Foreskin keratinocyte (primary cell): ENCODE measurements at places on chromosomes 13 and 19. TPM values are rescaled to one million over a fixed set of nuclear protein-coding genes. Genes with fewer than 3 reads are reported as not detected.

The CLEC4G gene
- not detected in 2 replicates for total RNA-seq

The CYP2F1 gene
- total RNA-seq, result not detected in 2 replicates

DNA sequence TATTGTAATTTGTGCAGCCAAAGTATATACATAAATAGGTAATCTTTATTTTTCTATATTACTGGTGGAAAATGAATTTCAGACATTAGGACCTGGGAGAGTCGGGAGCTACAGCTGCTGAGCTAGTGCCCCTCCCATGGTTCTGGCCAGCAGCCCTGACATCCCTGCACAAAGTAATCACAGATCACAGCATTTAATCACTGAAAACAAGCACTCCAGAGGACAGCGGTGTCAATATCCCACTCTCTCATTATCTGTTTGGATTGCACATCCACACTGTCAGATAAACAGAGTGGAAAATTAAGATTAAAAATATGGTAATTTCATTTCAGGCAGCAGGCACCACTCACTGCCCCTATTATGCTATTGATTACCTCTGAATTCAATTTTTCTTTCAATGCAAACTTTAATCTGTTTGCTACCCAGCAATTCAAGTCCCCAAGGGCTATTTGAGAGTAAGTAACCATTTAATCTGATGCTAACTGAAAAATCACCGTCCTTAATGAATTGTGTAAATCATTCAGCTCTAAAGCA, 254.1 kb upstream of the SOX21 start:
- no peak for DNase-seq

DNA sequence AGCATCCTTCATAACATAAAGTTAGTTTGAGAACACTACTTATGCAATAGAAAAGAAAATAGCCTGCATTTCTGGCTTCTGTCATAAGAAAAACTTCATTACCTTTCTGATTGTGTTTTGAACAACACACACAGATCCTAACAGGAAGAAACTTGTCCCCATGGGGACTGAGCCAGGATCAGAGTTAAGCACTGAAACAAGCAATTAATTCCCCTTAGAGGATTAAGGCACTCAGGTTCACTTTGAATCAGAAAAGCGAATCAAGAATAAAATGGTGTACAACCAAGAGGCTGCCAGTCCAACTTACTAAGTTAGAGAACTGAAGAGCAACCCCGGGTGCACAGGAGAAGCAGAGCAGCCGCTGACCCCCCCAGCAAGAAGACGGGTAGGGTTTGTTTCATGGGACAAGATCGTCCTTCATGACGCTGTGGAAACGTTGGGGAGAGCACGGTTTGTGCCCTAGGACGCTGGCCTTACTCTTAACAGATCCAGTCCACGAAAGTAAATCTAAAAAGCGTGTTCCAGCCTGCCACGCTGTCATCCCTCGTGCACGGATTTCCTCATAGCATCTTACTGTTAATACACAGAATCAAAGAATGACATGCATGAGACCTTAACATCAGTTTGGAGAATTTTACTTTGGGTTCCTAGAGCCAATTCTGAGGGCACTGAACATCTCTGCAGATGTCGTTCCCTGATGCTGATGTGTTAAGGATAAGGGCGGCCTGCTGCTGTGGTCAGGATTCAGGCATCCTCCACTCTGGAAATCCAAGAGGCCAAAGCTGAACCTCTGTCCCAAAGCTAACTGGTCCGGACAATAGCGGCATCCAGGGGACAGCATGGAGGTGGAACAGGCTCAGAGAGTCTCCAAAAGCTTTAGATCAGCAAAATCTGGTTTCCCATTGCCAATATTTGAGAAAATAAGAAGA, 46.4 kb downstream of the GGACT start:
- DNase-seq, result peak; percentile 43

DNA sequence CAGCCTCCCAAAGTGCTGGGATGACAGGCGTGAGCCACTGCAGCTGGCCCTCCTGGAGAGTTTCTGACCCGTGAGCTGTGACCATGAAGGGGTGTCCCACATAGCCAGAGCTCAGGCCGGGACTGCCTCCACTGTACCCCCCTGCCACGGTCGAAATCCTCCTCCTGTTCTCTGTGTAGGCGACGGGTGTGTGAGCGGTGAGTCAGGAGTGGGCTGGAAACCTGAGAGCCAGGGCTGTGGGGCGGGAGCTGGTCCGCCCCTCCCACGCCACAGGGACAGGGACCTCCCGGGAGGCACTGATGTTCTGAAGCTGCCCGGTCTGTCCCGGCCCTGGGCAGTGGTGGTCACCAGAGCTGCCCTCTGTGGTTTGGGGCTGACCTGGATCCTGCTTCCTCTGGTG, 3.9 kb downstream of the WDR18 start:
- DNase-seq, result no peak

GRCh38 chr19:51272183-51272810, 21.4 kb downstream of the SIGLECL1 start:
- DNase-seq, result no peak

GRCh38 chr13:108700422-108701170, 71.2 kb downstream of the MYO16 start:
- DNase-seq, result peak; percentile 25

The ERCC2 gene
- 32.1 and 36.9 TPM in 2 replicates for total RNA-seq

- peak; percentile 74 for DNase-seq
Measured at GRCh38 chr19:55071129-55071502, 4.6 kb upstream of the EPS8L1 start.

The C19orf85 gene
- not detected in 2 replicates for total RNA-seq

- DNase-seq, result peak; percentile 40
Measured at GRCh38 chr19:42295831-42296525, 6.0 kb upstream of the PRR19 start.

DNA sequence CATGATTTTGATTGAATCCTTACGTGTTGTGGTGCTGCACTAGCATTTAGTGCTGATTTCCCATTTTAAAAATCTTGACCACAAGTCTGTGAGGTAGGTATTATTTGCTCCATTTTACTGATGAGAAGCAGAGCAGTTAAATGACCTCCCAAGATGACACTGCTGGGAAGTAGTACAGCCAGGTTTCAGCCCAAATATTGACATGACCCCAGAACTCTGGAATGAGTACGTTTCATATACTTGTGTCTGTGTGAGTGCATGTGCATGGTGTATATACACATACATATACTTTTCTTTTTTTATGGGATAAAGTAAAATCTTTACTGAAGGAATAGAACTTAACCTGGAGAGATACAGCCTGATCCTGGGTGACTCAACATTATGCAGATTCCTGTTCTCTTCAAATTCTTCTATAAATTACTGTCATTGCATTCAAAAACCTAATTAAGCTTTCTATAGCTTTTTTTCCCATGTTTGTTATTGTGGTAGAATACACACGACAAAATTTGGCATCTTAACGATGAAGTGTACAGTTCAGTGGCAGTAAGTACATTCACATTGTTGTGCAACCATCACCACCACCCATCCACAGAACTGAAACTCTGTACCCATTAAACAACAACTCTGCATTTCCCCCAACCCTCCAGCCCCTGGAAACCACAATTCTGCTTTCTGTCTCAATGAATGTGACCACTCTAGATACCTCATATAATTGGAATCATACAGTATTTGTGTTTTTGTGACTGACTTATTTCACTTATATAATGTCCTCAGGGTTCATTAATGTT, 311.9 kb downstream of the MTUS2 start:
- no peak for DNase-seq

- DNase-seq, result peak; percentile 98
Measured at GRCh38 chr13:79485014-79485811, 4.3 kb downstream of the NDFIP2 start.

DNA sequence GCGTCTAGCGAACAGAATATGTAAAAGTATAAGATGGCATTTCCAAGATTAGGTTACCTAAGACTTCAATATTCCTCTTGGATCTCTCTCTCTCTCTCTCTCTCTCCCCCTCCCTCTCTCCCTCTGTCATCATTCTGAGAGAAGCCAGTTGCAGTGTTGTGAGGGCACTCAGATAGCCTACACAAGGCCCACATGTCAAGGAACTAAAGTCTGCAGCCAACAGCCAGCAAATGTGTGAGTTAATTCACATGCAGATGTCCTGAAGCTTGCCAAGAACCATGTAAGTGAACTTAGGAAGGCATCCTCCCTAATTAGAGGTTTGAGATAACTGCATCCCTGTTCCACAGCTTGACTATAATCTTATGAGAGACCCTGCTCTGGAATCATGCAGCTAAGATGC, 822.9 kb upstream of the PRR20A start:
- no peak for DNase-seq

DNA sequence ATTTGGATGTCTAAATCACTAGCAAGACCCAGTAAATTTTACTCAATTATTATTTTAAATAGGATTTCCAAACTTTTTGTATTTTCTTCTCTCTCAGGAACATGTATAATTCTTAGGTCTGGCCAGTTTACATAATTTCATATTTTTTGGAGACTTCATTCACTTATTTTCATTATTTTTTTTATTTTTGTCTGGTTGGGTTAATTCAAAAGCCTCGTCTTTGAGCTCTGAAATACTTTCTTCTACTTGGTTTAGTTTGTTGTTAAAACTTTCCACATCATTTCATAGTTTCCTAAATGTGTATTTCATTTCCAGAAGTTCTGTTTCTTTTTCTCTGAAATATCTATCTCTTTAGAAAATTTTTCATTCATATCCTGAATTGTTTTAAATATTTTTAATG, 322.9 kb upstream of the SPRY2 start:
- no peak for DNase-seq

DNA sequence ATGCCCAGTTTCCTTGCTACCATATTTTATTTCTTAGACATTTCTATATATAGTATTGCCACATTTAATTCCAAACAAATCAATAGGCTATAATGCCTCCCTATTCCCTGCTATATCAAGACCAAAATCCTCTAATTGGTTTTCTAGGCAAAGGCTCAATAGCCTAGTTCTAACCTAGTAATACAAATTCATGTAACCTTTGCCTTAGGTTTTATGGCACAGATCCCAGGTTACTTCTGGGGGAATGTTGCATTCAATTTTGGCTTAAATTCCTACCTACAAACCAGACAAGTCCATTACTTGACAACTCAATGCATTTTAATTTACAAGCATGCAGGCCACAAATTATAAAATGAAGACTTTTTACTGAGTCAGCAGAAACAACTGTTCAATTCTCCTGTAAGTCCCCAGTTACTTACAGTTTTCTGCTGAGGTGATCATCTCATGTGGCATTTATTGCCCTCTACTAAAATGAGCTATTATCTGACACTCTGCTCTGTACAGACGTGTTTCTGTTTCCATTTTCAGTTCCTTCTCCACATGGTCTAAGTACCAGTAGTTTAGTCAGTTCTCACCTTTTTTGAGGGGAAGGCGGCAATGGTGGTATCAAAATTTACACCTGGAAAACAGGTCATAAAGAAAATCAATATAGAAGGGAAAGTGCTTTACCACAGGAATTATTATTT, 11.7 kb downstream of the KCNRG start:
- DNase-seq, result no peak

DNA sequence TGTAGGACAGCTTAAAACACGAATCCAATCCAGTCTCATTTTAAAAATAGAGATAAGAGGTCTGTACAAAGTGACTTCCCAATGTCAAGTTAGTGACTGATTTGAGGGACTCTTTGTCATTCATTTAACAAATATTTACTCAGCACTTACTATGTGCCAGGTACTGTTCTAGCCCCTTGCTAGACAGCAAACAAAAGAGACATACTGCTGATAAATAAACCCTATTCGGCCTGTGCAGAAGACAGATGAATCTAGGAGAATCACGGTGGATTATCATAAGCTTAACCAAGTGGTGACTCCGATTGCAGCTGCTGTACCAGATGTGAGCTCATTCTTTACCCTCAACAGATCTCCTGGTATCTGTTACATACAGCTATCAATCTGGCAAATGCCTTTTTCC, 6.4 kb upstream of the ELF1 start:
- DNase-seq, result no peak

The FFAR3 gene
- total RNA-seq, result not detected in 2 replicates

GRCh38 chr19:48683349-48683748, 10.5 kb upstream of the NTN5 start:
- no peak for DNase-seq

DNA sequence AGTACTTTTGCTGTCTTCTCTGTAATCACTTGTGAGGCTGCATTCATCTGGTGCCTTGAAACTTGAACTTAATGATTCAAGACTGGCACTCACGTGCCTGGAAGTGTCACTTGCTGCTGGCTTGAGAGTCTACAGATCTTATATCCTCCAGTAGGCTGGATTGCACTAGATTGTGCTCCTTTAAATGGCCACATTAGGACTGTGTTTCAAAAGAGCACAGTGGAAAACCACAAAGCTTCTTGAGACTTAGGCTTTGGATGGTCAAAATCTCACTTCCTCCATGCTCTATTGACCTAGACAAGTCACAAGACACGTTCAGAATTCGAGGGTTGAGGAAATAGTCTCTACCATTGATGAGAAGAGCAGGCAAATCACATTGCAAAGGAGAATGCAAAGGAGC, 1278.8 kb upstream of the MIR17HG start:
- no peak for DNase-seq

The HTR2A gene
- total RNA-seq, result not detected in 2 replicates

GRCh38 chr13:100106705-100107104, 17.8 kb downstream of the PCCA start:
- no peak for DNase-seq

- no peak for DNase-seq
Measured at GRCh38 chr19:53037101-53038097, 7.1 kb upstream of the ERVV-2 start.

- no peak for DNase-seq
Measured at GRCh38 chr13:44147648-44148047, 226.0 kb upstream of the SERP2 start.

The ZNF729 gene
- not detected in 2 replicates for total RNA-seq

GRCh38 chr19:51456541-51457290, 1.5 kb downstream of the SIGLEC8 start:
- no peak for DNase-seq

The ZNF677 gene
- 8.7 and 11.3 TPM in 2 replicates for total RNA-seq

The SRRM5 gene
- 0.04 and 0.14 TPM in 2 replicates for total RNA-seq

DNA sequence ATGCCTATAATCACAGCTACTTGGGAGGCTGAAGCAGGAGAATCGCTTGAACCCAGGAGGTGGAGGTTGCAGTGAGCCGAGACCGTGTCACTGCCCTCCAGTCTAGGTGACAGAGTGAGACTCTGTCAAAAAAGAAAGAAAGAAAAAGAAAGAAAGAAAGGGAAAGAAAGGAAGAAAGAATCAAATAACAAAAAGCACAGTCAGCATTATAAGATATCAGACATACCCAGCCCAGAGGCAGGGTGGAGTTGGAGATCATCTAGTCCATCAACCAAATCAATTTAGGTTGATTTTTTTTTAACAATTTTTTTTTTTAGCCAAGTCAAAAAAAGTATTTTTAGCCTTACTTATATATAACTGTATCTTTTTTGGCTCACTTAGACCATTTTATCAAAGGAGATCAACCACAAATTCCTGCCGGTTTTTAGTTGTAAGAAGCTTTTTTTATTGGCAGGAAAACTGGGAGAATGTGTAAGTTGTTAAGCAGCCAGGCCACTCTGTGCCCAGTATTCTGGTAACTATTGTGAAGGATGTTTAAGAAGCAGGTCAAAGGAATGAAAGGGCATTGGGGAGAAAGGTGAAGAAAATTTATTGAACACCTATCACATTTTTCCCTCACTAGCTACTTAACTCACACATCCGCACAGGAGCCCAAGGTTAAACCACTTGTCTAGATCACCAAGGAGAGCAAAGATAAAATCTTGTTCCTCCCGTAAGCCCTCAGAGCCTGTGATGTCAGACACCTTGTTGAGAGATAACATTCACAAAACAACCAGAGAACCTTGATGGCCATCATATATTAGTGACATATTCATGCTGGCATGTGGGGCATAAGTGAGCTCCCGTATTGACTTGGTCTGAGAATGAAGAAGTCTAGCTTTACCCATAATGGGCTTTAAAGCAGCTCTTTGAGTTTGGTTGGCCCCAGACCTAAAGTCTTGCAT, 91.8 kb downstream of the COL4A2 start:
- no peak for DNase-seq
